Hypothalamus (tissue), 51 donors: ENCODE measurements at places on chromosomes 4 and X.

- DNase-seq: no peak
Observed at GRCh38 chr4:1151541-1151940, 20.8 kb downstream of the SPON2 start.

GRCh38 chr4:71614621-71615020, 169.3 kb downstream of the GC start:
- no peak for DNase-seq

DNA sequence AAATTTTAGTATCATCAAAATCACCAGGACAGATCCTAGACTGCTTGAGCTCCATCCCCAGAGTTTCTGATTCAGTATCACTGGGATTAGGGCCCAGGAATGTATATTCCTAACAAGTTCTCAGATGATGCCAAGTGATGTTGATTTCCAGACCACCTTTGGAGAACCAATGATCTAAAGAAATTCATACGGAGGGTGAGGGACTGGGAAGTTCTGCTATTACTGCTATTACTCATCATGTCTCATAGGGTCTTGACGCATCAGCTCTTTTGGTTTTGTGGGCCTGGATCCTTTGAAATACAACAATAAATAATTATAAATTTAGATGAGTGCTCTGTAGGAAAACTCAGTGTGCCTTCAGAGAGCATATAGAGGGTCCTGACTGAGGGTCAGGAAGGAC, 59.8 kb upstream of the LGI2 start:
- no peak for DNase-seq

GRCh38 chr4:77852892-77853495, 9.6 kb upstream of the MRPL1 start:
- no peak for DNase-seq
